Activated T-helper 1 cell treated with anti-CD3 and anti-CD28 coated beads, Interleukin-12 subunit alpha, Interleukin-12 subunit beta, Interleukin-2, Interleukin-4 antibody, amounts not matched to agents 30 ng/mL and 10 ng/mL and 1 ng/mL, durations not matched to agents 14 hours and 24 hours and 36 hours (primary cell): ENCODE measurements at places on chromosomes 11 and 22. TPM values are rescaled to one million over a fixed set of nuclear protein-coding genes. Genes with fewer than 3 reads are reported as not detected.

The BACE1 gene
- 0.13 and 0.27 TPM in 2 replicates for total RNA-seq

DNA sequence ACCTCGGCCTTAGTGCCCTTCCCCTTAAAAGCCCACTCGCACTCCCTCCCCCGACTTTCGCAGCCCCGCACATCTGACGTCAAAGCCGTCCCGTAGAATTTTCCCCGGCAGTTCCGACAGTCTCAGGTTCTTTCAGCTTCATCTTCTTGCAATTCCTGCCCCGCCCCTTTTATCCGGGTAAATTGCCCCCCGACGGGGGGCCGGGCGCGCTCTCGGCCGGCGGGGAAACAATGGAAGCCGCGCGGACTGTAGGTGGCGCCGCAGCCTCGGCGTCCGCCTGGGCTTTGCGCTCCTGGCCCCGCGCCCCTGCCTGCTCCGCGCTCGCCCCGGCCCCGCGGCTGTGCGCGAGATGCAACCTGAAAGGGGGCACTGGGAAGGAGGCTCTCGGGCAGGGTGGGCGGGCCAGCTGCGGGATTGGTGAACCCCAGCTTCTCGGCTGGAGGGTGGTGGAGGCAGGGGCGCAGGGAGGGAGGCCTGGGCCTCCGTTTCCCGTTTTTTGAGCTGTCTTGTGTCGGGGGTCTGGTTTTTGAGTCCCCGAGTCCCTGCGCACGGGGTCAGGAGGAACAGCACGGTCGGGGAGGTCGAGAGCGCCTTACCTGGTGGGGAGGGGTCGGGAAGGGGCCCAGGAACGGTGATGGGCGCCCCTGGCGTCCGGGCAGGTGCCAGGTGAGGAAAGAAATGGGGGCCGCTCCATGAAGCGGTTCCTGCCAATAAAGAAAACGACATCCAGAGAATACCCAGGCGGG lies 859 bp upstream of the FGF19 start:
- DNase-seq, result no peak
- peaks cover 65% of the 10 kb centered on the region for H3K27me3 ChIP-seq
- peak overlapping the region; percentile 40 for H3K27ac ChIP-seq
- no peak overlapping the region for H3K4me3 ChIP-seq

DNA sequence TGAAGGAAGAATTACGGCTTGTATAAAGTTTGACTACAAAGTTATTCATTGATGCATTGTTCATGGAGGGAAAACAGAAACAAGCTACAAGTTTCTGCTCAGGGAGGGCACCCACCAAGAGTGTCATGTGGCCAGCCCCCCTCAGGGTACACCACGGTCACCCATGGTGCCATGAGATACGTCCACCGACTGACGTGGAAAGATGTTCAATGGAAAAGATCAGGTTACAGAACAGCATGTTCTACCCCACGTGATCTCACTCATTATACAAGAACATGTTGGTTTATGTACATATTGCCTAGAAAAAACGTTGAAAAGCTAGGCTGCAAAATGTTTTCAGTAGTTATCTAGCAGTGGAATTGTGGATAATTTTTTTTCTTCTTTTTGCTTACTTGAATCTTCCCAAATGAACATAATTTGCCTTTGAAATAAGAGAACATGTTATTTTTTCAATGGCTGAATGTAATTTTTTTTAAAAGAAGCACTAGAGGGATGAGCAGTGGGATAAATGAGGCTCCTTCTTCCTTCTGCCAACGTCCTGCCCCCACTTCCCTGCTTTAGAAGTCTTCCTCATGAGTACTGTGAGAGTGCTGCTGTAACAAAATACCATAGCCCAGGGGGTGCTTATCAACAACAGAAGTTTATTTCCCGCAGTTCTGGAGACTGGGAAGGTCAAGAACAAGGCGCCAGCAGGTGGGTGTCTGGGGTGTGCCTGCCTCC lies 22.5 kb downstream of the RCN1 start:
- no peaks in the 10 kb centered on the region for H3K4me1 ChIP-seq
- no peaks in the 10 kb centered on the region for H3K36me3 ChIP-seq
- no peak overlapping the region for H3K4me3 ChIP-seq
- no peak for DNase-seq
- H3K27ac ChIP-seq, result no peak overlapping the region

- H3K4me3 ChIP-seq, result no peak overlapping the region
- H3K36me3 ChIP-seq, result peaks cover 4% of the 10 kb centered on the region
- no peak for DNase-seq
Observed at GRCh38 chr22:17820879-17821439, 46.7 kb upstream of the BID start.

- H3K27ac ChIP-seq, result no peak overlapping the region
- peaks cover 7% of the 10 kb centered on the region for H3K27me3 ChIP-seq
- no peak for DNase-seq
Observed at GRCh38 chr11:96474263-96474662, 84.5 kb downstream of the JRKL start.

GRCh38 chr11:122578171-122578825 lies 77.2 kb upstream of the UBASH3B start:
- DNase-seq, result no peak
- no peak overlapping the region for H3K27ac ChIP-seq
- no peak overlapping the region for H3K4me3 ChIP-seq

The GLB1L2 gene
- 8.9 and 11.5 TPM in 2 replicates for total RNA-seq
